ENCODE measurements at places on chromosomes 1 and 21. TPM values are rescaled to one million over a fixed set of nuclear protein-coding genes. Genes with fewer than 3 reads are reported as not detected.
A peak's percentile ranks its signal among the peaks of the same experiment; 100 is the strongest.

- DNase-seq = no peak
These were observed 32.0 kb upstream of the RCAN3 start for GRCh38 chr1:24470592-24470991.

GRCh38 chr1:169390303-169390702, 22.3 kb downstream of the BLZF1 start:
- no peak for DNase-seq

- no peak for DNase-seq
These were observed 11.7 kb downstream of the C1orf216 start for GRCh38 chr1:35706846-35707600.

DNA sequence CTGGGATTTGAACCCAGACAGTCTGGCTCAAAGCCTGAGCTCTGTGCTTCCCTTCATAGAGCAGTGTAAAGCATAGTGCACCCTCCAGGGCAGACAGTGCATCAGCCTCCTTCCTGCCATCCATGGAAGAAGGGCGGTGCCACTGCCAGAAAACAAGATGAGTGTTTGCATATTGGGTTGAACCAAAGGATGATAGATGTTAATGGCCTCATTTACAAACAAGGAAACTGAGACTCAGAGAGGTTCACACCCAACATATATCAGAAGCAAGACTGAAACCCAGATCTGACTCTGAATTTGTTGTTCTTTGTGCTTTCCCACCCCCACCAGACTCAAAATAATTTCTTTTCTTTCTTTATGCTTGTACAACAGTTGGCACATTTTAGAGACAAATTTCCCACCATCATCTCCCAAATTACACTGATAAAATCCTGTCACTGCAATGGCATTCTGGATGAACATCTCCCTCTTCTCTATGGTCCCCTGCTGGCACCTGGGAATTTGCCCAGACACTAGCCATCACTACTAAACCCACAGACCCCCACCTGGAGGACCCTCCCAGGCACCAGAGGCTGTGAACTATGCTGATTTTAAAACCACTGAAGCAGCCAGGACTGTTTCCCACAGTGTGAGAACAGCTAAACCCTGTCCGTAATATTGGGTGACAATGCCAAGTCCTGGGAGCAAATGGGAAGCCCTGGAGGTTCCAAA, 45.4 kb upstream of the MPZL1 start:
- no peak for DNase-seq

- DNase-seq = no peak
These were observed 47.8 kb downstream of the DUSP10 start for GRCh38 chr1:221694109-221694508.

The SYDE2 gene
- total RNA-seq = 1.8 TPM

GRCh38 chr1:94538243-94538827, 3.2 kb downstream of the F3 start:
- no peak for DNase-seq

GRCh38 chr1:75203415-75204277, 69.5 kb downstream of the LHX8 start:
- peak; percentile 29 for DNase-seq

DNA sequence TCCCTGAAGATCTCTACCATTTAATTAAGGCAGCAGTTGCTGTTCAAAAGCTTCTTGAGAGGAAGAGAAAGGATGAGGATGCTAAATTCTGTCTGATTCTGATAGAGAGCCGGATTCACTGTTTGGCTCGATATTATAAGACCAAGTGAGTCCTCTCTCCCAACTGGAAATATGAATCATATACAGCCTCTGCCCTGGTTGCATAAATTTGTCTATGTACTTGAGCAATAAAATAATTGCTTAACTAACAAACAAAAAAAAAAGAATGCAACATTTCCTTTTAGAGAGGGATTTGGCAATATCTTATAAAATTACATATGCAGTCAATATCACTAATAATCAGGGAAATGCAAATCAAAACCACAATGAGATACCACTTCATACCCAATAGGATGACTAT, 26.8 kb downstream of the ALDH9A1 start:
- no peak for DNase-seq

The FBXO2 gene
- 3.9 TPM for total RNA-seq

GRCh38 chr1:18232052-18232451, 124.5 kb downstream of the IGSF21 start:
- DNase-seq = no peak

DNA sequence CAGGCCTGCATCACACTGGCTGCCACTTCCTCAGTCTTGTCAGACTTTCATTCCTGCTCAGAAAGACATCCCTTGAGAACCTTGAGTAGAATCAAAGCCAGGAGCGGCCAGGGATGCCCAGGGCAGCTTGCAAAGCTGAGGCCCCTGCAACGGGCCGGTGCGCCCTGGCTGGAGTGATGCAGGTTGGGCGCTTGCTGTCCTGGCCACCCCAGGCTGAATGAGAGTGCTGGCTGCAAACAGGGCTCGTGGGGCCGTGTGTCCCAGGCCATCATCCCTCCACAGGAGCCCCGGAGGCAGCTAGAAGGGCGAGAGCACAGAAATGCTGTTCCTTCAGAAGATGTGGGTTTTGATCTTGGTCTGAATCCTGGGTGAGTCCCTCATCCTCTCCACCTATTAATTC, 67.2 kb upstream of the FAM20B start:
- DNase-seq = no peak

GRCh38 chr1:44784094-44785028, 3.6 kb downstream of the BEST4 start:
- DNase-seq = no peak

The ACTN2 gene
- 0.71 TPM for total RNA-seq

GRCh38 chr1:184903111-184903692, 71.1 kb downstream of the NIBAN1 start:
- no peak for DNase-seq

The CBR3 gene
- total RNA-seq = 25.5 TPM

DNA sequence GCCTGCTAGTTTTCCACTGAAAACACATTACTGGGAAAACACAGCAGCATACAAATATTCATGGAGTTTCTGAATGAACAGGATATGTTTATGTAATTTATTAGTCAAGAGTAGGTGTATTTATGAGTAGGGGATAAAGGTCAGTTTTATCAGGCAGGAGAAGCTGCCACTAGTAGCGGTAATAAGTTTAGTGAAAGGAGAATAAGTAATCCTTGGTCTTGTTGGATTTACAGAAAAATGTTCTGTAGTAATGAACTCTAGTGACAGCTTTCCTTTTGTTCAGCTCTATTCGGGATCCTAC, 1.2 kb downstream of the MAST2 start:
- DNase-seq = no peak

DNA sequence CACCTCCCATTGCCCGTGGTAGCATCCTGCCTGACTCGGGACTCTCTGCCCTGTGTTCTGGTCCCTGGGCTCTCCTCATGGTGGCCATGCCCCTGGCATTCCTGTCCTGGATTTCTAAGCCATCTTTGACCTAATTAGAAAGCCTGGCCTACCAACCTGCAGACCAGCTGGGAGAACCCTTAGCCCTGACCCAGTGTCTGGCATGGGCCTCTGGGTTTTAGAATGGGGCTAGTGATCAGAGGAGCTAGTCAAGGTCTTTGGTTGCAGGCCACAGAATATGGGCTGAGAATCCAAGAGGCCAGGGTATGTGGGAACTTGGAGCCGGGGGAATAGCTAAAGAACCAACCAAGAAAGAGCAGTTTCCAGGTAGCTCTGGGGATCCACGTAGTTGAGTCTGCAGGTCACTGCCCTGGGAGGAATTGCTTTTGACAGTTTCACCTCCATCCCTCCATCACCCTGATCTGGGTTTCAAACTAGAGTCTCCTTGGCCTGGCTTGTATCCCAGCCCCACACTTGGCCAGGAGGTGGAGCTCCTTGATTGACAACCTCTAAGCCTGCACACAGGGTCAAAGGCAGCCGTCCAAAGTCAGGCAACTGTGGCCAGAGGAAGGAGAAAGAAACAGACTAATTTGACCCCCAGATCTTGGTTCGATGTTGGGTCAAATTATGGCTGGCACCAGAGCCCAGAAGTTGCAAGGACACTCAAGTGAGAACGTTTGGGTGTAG, 54.7 kb upstream of the ABCG1 start:
- peak; percentile 14 for DNase-seq

The PUM1 gene
- total RNA-seq = 35.4 TPM

DNA sequence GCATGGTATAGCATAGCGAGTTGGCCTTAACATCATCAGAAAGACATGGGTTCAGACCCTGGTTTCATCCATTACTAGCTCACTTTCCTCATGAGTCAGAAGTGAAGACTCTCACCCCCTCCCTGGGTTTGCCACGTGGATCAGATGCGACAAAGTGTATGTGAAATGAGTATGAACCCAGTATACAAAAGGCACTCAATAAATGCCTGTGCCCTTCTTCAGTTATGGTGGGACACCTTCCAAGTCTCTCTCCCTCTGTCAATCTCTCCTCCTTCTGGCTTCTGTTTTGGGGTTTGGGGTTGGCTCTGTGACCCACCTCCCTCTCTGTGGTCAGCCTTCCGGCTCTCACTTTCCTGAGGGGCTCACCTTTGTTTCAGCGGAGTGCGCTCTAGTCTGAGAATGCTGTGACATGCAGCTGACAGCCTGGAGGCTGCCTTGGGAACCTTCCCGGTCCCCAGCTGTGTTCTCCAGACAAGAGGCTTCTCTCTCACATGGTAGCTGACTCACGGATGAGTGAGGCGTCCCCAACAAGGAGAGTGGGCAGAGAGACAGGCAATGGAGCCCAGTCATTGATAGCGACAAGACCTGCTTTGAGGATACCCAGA, 155.0 kb upstream of the EDN2 start:
- no peak for DNase-seq

- DNase-seq = no peak
These were observed 2.9 kb upstream of the OLIG1 start for GRCh38 chr21:33067043-33067442.

DNA sequence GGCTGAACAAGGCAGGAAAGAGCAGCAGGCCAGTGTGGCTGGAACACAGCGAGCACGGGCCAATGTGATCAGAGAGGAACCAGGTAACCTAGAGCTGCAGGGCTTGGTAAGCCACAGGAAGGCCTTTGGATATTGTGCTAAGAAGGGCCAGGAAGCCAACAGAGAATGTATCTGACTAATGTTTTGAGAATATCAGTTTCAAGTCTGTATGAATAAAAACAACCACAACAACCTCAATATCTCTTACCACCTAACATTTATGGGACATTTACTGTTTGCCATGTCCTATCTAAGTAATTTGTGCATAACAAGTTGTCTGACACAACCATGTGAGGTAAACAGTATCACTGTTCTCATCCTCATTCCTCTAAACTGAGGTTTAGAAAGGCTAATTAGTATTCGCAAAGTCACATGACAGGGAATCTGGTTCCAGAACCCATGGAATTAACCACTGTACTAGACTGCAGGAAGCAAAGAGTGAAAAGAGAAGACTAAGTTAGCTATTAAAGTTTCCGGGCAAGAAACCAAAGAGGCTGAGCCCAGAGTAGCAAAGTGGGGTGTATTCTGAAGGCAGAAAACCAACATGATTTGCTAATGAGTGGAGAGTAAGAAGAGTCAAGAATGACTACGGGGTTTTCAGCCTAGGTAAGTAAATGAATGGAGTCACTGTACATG, 38.9 kb downstream of the SPRTN start:
- peak; percentile 79 for DNase-seq

- no peak for DNase-seq
These were observed 198.5 kb downstream of the RHOU start for GRCh38 chr1:228933753-228934152.

DNA sequence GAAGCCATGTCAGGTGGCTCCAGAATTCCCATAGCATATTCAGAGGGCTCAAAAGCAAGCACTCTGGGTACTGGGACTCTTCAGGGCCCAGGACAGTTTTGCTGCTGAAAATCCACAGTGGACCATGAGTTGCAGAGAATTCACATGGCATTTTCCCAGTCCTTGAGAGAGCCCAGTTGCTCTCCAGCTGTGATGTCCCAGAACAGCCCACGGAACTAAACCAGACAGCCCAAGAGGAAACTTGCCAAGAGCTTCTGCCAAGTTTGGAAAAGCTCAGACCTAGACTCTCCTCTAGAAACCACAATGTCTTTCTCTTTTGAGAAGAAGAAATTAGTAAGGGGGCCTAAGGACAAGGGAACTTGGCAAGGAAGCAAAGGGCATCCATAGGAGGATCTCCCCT, 69.4 kb downstream of the RGS2 start:
- no peak for DNase-seq

- DNase-seq = no peak
These were observed 5.3 kb downstream of the PADI2 start for GRCh38 chr1:17113963-17114362.

GRCh38 chr1:30377230-30378002, 346.0 kb downstream of the MATN1 start:
- no peak for DNase-seq

DNA sequence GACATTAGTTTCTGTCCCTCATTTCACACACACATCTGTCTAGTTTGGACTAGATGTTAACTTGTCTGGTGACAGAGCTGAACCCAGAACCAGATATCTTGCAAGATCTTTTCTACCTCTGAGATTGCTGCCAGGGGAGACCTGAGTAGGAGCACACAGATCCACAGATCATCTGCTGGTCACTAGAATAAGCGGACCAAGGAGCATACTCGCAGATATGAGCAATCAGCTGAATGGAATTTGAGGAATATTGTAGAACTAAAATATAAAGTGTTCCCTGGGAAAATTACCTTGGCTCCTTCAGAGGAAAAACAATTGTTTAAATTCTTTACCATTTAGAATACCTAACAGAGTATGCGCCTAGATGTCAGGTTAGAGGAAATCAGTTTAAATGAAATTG, 90.7 kb downstream of the TNFSF18 start:
- no peak for DNase-seq
